Urinary bladder (tissue), 4 donors: ENCODE measurements at places on chromosomes 13 and 19. TPM values are rescaled to one million over a fixed set of nuclear protein-coding genes. Genes with fewer than 3 reads are reported as not detected.

DNA sequence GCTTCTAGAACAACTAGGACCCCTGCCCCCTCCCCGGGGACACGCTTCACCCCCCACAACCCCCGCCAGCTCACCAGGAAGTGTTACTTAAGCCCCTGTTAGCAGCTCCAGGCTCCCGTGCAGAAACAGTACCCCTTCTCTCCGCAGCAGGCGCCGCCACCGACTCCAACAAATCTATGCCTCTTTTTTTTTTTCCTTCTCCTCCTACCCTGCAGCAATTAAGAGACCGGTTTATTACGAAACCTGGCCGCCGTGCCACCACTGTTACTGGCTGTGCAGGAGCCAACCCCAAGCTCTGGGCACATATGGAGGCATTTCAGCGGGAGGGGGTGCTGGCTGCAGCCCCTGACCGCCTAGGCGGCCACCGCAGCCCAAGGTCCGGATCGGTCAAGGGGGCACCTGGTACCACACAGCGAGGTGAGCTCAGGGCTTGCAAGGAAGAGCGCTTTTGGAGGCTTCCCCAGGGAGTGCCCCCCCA lies 2.4 kb downstream of the GADD45B start:
- DNase-seq: no peak

GRCh38 chr13:43816401-43816889 lies 29.7 kb upstream of the ENOX1 start:
- no peak for DNase-seq

- peak; percentile 97 for DNase-seq
Measured at GRCh38 chr19:58386576-58387337, at the start of gene RPS5. TSS of gene RPS5 (plus strand) at chr19:58387269. CDS start at chr19:58388138, 869 bp downstream.

GRCh38 chr13:113660066-113660465 lies 2.1 kb upstream of the ATP4B start:
- DNase-seq: no peak

DNA sequence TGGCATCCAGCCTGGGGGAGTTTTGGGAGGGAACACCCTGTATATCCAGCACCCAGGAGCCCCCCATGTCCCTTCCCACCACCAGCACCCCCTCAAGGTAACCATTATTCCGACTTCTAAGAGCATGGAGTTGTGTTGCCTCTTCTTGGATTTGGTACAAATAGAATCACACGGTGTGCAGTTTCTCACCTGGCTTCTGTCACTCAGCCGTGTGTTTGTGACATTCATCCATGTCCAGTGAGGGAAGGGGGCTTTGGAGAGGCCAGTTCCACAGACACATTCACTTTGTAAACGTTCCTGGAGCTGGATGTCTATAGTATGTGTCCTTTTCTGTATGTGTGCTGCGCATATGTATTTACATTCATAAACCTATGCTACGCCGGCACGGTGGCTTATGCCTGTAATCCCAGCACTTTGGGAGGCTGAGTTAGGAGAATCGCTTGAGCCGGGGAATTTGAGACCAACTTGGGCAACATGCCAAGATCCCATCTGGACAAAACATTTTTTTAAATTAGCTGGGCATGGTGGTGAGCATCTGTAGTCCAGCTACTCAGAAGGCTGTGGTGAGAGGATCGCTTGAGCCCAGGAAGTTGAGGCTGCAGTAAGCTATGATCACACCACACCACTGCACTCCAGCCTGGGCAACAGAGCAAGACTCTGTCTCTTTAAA lies 36.6 kb downstream of the MYH14 start:
- no peak for DNase-seq

- no peak for DNase-seq
Measured at GRCh38 chr13:35909091-35909490, 222.1 kb downstream of the DCLK1 start.

GRCh38 chr19:33502521-33502920 lies 19.1 kb downstream of the PEPD start:
- no peak for DNase-seq

DNA sequence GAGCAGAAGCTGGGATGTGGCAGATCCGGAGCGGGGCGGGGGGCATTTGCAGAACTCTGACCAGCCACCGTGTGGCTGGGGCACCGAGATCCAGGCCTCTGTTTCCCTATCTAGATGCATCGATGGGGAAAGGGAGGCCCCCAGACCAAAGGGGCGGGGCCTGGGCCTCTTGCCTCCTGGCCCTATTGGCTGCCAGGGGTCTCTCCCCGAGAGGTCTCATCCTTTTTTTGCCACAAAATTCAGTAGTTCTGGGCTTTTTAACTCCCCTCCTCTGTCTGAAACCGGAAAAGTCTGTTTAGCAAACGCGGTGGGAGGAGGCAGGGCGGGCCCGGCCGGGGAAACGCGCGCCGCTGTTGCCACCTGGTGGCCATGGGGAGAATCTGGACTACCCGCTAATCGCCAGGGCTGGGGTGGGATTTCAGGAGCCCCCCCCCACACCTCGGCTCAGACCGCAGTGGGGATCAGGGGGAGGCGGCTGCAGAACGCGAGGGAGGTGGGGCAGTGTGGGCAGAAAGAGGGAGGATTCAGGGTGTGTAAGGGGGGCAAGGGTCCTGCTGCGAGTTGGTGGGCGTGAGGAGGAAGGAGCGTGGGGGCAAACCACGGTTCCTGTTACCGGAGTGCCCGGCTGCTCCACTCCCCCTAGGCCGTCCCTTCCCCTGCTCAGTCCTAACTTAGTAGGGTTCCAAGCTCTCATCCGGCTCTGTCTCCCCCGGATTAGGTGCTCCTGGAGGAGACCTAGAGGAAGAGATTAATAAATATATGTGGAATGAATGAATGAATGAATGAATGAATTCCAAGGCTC lies 28.3 kb downstream of the IL12RB1 start:
- DNase-seq: peak; percentile 61

GRCh38 chr13:62387647-62388046 lies 972.0 kb upstream of the PCDH20 start:
- DNase-seq: no peak

DNA sequence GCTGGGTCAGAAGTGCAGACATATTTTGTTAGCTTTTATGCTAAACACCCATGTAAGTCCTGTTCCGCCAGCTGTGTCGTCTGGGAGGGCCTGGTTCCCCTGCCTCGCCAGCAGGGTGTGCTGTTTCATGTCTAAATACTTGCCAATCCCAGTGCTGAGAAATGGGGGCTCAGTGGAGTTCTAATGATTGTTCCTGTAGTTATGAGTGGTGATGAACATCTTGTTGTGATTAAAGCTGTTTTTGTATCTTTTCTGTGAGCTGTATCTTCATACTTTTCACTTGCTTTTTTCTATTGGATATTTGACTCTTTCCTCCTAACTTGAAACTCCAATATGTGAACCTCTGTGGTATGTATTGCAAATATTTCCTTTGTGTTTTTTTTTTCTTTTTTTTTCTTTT lies 32.7 kb downstream of the KDM4B start:
- DNase-seq: no peak

- DNase-seq: no peak
Measured at GRCh38 chr19:45136507-45137178, 24.1 kb downstream of the NKPD1 start.

- no peak for DNase-seq
Measured at GRCh38 chr13:75938811-75939560, 302.9 kb downstream of the LMO7 start.

DNA sequence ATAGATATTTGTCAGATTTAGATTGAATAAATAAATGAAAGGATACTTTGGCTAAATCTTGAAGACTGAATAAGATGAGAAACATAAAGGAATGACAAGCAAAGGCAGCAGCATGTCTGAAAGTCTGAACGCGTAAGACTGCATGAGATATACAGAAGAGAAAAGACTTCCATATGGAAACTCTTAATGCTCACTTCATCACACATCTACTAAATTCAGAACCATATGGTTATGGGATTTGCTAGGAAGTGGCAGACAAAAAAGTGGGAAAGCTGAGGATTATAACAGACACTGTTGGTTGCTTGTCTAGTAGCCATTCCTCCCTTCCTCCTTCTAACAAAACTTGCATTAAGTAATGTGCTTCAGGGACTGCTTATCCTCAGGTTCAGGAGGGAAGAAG lies 446.7 kb downstream of the KCTD12 start:
- no peak for DNase-seq

DNA sequence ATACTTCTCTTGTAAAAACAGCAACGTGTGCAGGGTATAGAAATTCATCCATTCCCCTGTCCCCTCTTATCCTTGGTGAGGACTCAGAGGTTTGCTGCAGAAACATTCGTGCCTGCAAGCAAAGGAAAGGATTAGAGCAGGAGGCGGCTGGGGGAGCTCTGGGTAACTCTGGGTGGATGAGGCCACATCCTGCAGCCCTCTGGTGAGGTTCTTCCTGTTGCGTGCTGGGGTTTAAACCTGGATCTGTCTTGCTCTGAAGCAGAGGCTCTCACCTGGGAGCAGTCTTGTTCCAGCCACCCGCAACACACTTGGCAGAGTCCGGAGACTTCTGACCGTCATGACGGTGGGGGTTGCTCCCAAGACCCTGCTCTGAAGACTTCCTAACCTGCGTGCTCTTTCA lies 69.2 kb downstream of the ATP11A start:
- no peak for DNase-seq

DNA sequence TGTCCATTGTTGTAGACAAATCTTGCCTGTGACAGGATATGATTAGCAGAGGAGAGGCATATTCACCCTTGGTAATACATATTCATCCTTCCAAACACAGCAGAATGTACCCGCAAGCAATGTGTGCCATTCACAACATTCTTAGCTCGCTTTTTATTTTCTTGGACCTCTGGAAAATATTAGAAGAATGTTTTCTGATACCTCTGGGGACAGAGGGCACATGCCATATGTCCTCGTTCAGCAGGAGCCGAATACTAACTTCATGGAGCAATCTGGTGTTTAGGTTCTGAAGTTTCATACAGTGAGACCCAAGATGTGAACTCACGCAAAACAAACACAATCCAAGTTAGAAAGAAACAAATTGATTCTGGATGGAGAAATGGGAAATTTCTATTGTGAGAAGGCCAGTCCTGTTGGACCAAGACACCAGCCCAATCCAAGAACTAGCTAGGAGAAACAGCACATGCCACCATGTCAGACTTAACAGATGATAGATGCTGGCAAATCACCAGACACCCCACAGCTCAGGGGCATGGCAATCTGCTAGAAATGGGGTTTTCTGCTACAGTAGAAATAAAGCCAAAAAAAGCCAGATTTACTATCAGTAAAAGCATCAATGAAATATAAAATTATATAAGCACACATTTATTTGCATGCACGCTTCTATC lies 297.4 kb downstream of the DCLK1 start:
- DNase-seq: no peak

GRCh38 chr13:105139380-105140285 lies 1395.8 kb downstream of the EFNB2 start:
- DNase-seq: no peak

GRCh38 chr13:89279374-89279773 lies 1608.2 kb downstream of the SLITRK5 start:
- DNase-seq: no peak

- no peak for DNase-seq
Measured at GRCh38 chr19:39038098-39038497, 5.7 kb upstream of the FBXO27 start.

DNA sequence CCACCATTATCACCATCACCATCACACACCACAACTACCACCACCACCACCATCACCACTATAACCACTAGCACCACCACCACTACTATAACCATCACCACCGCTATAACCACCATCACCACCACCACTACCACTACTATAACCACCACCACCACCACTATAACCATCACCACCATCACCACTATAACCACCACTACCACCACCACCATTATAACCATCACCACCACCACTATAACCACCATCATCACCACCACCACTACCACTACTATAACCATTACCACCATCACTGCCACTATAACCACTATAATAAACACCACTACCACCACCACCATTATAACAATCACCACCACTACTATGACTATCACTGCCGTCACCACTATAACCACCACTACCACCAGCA lies 173.2 kb downstream of the DCLK1 start:
- no peak for DNase-seq

Gene MCF2L
- 15.3 TPM for total RNA-seq

Gene NKG7
- 1.3 TPM for total RNA-seq

Gene CGB1
- total RNA-seq: not detected

Gene TUBA3C
- not detected for total RNA-seq

Gene ZNF556
- total RNA-seq: 1.3 TPM
